ENCODE measurements at places on chromosomes 1 and 21.

- DNase-seq = no peak
Observed at GRCh38 chr1:206930210-206930798, 8.6 kb upstream of the FCMR start.

DNA sequence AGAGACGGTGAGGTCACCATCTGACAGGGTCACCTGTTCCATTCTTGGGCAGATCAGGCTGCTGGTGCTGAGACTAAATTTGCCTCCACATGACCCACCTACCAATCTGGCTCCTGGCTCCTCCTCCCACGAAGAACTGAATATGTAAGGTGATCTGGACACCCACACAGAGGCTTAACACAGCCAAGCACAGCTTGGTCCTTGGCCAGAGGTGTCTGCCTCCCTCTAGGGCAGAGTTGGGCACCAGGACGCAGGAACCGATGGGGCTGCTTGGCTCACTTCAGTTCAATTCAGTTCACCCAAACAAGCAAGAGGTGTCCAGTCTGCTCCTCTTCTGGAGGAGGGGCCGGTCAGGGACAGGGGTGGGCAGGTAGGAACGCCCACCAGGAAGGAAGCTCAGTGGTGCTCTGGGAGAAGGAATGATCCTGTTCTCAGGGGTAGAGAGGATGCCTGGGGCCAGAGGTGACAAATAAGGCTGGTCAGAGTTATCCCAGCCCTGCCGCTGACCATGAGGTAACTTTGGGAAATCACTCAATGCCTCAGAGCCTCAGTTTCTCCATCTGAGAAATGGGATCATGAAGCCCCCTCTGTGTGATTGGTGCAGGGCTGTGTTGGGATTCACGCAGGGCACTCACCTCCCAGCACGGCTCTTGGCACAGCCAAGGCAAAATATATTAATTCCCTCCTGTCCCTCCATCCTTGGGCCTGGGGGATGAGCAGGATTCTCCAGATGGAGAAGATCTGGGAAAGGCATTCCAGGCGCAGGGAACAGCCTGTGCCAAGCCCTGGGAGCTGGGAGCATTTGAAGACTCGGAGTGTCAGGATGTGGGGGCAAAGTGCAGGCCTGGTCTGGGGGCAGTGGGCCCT is 284.5 kb downstream of the PTPRU start:
- DNase-seq = no peak

DNA sequence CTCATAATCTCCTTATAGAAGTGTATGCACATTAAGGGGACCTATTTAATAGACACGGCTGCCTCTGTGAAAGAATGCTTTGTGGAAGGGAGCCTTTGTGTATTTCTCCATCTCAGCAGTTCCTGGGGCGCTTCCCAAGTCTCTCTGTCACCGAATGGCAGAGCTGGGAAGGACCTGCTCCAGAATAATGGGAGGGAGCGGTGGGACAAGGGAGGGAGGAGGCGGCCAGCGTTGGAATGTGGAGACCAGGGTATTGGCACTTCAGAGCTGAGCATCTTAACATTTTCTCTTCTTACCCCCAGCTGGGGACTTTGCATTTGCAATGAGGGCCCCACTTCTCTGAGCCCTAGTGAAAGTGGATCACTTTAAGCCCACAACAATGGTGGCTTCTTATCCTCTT is 23.9 kb downstream of the CACHD1 start:
- DNase-seq = no peak

GRCh38 chr1:23691499-23692307 is at the start of gene RPL11:
Gene RPL11, plus strand, starts transcription at chr1:23691806. Its CDS starts 18 bp downstream, at chr1:23691824.
- DNase-seq = peak; percentile 67

DNA sequence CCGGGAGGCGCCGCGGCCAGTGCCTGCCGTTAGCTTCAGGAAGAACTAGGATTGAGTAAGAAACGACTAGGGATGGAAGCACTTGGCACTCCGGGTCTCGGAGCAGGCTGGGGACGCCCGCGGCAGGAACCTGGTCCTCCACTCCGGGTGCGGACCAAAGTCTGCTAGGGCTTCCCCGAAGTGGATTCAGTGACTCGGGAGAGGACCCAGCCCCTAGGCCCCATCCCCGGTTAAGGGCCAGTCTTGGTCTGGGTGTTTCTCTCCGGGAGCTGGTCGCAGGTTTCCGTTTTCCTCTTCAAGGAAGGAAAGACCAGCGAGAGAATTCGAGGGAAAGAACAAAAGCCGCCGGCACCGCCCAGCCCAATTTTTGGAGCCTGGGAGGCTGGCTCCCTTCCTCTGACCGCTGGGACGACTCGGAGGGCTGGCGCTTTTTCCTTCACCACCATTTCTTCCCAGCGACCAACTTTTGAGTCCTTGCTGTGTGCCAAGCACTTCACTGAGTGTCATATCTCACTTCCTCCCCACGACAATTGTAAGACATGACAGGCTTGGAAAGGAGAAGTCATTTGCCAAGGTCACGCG is 16.8 kb upstream of the STMN1 start:
- DNase-seq = no peak

GRCh38 chr21:32567626-32568025 is 17.7 kb downstream of the TCP10L start:
- no peak for DNase-seq

DNA sequence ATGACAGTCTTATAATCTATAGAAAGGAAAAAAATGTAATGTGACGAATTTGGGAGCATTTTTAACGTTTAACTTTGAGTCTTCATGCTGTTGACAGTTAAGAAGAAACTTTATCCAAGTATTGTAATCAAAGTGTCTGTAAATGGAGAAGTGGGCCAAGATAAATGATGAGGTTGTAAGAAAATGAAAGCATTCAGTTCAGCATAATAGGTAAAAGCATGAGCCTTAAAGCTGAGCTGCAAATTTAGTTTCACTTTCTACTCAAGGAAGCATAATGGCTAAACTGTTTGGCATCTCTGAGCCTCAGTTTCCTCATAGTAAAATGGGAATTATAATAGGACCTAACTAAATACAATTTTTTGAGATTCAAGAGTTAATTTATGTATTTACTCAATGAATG is 1554.8 kb downstream of the KCNT2 start:
- no peak for DNase-seq

GRCh38 chr1:89525169-89525855 is 683 bp downstream of the LRRC8B start:
- DNase-seq = no peak

DNA sequence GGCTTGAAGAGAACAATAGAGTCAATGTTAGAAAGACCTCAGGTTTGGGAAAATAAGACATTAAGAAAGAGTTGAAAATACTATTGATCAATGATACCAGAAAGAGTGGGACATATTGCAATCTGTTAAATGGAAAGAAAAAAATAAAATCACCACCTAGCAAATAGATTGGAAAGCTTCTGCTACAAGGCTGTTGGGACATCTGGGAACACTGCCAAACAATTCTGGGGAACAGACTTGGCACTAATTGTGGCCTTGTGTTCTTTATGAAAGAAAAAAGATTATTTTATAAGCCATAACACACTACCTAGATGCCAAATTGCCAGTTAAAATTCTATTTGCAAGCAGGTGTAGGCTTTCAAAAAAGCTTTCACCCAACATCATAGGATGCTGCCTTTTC is 137.8 kb downstream of the TSEN15 start:
- DNase-seq = no peak

DNA sequence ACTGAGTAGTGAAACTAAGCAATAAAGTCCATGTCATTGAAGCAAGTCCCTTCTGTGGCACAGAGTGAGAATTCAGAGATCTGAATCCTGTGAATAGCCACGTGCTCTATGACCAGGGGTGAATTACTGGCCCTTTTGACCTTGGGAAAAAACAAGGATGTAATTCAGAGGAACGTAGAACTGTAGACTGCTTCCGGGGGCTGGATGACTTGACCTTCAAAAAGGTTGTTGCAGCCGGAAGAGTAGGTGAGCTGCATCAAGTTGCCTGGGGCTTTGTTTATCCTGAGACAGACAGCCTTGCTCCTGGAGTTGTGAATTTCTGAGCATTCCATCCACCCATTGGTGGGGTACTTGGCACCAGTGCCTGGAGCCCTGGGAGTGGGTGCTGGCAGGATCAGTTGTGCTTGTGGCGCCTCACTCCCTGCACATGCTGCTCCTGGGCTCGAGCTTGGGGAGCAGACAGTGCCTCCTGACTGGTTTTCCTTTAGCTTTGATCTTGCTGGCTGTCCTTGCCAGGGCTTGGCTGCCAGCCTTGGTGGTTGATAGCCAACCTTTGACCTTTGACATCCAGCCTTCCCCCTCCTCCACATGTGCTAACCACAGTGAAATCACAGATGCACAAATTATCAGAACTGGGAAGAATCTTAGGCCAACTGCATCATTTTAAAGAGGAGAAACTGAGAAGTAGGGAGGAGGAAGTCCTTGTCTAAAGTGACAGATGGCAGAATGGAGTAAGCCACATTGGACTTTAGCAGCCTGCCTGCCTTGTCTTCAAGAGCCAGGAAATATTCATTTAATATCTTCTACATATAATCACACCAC is 16.2 kb upstream of the MYOG start:
- DNase-seq = no peak

DNA sequence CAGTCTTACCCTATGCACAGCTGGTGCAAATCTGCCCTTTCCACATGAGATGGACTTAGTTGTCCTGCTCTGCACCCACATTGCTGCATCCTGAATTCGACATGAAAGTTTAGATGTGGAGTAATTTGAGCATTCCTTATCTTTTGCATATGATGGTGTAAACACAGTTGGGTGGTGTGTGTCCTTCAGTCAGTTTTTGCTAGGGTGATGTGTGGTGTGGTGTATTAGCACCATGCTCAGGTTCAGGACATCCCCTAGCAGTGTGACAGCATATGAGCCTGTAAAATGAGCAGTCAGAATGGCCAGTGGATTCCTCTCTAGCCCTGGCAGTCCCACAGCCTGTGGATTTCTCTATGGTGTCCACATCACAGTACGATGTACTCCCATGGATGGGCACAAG is 42.6 kb upstream of the CD101 start:
- DNase-seq = no peak

GRCh38 chr21:38376693-38377092 is 119.9 kb downstream of the KCNJ15 start:
- DNase-seq = no peak

DNA sequence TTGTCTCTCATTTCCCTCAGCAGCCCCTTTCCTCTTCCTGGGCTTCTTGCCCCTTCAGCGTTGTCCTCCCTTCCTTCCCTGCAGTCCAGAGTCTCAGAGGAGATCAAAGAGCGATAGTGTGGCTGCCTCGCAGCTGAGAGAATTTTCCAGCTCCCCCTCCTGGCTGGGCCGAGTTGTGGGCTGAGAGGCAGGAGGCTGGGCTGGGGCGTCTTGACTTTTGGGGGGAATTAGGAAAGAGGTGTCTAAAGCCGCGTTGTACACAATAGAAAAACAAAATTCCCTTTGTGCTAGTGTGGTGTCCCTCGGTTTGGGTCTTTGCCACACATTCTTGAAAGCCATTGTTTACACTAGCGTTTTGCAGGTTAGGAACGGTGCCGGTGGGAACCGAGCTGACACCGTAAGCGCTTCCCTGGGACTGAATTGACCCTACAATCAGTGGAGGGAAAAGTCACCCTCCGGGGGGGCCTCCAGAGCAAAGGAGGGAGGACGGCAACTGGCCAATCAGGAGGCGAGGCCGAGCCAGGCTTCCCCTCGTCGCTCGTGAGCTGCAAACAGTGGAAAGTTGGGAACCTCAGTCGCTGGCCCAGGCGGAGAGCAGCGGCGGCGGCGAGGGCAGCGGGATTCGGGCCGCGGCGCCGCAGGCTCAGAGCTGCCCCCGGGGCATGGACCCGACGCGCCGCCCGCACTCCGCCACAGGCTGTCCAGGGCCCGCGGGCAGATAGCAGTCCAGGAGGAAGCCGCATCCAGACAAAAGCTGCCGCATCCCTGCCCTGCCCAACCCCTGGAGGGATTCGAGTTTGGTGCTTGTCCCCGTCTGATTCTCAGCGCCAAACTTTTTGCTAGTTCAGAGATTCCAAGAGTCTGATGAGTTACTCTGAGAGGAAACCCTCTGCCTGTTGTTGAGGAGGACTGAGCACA is at the start of gene HMCN1:
Gene HMCN1 (plus strand): TSS at position 574 of the 918 bp plus-strand sequence. CDS start 389 bp downstream, outside the sequence.
- no peak for DNase-seq

DNA sequence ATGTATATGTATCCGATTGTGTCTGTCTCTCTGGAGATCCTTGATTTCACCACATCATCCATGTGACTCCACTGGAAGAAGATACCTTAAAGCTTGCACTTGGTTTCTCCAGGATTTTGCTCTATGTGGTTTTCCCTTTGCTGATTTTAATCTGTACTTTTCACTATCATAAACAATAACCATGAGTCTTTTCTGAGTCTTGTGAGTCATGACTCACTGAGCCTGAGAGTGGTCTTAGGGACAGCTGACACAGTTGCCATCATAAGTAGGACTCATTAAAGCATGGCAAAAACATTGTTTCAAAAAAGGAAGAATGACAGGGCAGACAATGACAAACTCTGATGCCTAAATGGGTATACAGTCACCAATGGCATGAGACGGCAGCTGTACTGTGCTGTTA is 226.2 kb downstream of the AKT3 start:
- no peak for DNase-seq

GRCh38 chr1:241485145-241485544 is 34.4 kb downstream of the FH start:
- no peak for DNase-seq

- no peak for DNase-seq
Observed at GRCh38 chr1:112196731-112197130, 199.3 kb upstream of the CTTNBP2NL start.

- DNase-seq = no peak
Observed at GRCh38 chr1:99886841-99887240, 36.7 kb downstream of the AGL start.

Measured in stimulated activated CD8-positive, alpha-beta memory T cell treated with anti-CD3 and anti-CD28 coated beads, Interleukin-7, amount 100 ng/mL, for 24 hours (primary cell).